ENCODE measurements at places on chromosomes 13 and 19. TPM values are rescaled to one million over a fixed set of nuclear protein-coding genes. Genes with fewer than 3 reads are reported as not detected.

- peaks cover 4% of the 10 kb centered on the region for H3K4me1 ChIP-seq
- no peak for DNase-seq
- no peaks in the 10 kb centered on the region for H3K27me3 ChIP-seq
- H3K36me3 ChIP-seq = peaks cover 3% of the 10 kb centered on the region
Observed at GRCh38 chr13:46676378-46676725, 120.6 kb downstream of the ESD start.

GRCh38 chr13:77986713-77987112 lies 68.1 kb upstream of the EDNRB start:
- no peaks in the 10 kb centered on the region for H3K27me3 ChIP-seq
- H3K36me3 ChIP-seq = no peaks in the 10 kb centered on the region
- H3K27ac ChIP-seq = no peak overlapping the region
- no peak overlapping the region for H3K4me3 ChIP-seq
- DNase-seq = no peak

DNA sequence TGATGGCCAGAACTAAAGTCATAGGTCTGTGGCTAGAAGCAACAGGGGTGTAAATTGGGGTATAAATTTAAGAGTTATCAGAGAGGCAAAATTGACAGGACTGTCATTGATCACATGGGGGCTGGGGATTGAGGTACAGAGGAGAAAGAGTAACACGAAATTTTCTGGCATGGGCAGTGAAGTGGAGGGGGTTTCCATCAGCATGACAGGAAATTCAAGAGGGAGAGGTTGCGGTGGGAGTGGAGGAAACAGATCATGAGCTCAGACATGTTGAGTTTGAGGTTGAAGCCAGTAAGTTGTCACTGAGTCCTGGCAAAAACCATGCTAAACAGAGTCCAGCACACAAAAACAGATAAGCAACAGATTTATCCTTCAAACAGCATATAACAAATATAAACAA lies 192.1 kb upstream of the TSC22D1 start:
- no peak for DNase-seq
- no peak overlapping the region for H3K27ac ChIP-seq
- peaks cover 7% of the 10 kb centered on the region for H3K4me1 ChIP-seq
- H3K4me3 ChIP-seq = no peak overlapping the region

DNA sequence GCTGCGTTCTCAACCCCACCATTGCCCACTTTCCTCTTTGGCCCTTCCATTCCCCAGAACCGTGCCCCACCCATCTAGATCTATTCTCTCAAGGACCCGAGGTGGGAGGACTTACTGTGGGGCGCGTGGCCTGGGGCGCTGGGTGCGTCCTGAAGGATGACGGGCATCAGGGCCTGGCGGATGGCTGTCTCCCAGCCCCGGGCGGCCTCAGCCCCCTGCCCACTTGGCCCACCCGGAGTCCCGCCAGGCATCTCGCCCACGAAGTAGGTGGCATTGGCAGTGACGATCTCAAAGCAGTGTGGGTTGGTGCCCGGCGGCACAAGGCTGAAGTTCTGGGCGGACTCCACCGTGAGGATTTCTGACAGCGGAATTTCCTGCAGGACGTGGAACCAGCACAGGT lies 23.2 kb downstream of the PRKD2 start:
- H3K27me3 ChIP-seq = no peaks in the 10 kb centered on the region
- H3K4me3 ChIP-seq = no peak overlapping the region
- no peak for DNase-seq
- no peaks in the 10 kb centered on the region for H3K4me1 ChIP-seq
- H3K36me3 ChIP-seq = peaks cover 96% of the 10 kb centered on the region

GRCh38 chr13:34044660-34045080 lies 226.7 kb downstream of the RFC3 start:
- H3K27ac ChIP-seq = no peak overlapping the region
- no peak for DNase-seq
- H3K4me1 ChIP-seq = no peaks in the 10 kb centered on the region
- no peaks in the 10 kb centered on the region for H3K27me3 ChIP-seq
- no peaks in the 10 kb centered on the region for H3K36me3 ChIP-seq
- no peak overlapping the region for H3K4me3 ChIP-seq

DNA sequence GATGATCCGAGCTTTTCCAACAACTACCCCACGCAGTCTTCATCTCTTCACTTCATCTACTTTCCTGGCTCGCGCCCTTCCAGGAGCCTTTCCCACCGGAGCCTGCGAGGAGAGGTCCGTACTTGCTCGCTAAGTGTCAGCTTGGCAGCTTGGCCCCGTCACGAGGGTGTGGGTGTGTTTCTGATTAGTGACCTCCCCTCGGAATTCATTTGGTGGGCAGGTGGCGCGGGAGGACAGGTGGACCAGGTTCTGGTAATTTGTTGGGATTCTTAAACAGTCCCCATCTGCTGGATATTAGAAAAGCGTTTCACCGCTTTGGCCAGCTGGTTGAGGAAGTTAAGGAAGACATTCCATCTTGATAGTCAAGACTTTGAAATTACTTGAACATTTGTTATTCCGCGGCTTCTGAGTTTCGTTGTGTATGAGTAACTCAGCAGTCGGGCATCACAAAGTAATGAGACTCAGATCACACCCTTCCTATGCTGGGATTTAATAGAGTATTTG lies 515 bp downstream of the UFM1 start:
- peak overlapping the region; percentile 90 for H3K27ac ChIP-seq
- peaks cover 29% of the 10 kb centered on the region for H3K4me1 ChIP-seq

DNA sequence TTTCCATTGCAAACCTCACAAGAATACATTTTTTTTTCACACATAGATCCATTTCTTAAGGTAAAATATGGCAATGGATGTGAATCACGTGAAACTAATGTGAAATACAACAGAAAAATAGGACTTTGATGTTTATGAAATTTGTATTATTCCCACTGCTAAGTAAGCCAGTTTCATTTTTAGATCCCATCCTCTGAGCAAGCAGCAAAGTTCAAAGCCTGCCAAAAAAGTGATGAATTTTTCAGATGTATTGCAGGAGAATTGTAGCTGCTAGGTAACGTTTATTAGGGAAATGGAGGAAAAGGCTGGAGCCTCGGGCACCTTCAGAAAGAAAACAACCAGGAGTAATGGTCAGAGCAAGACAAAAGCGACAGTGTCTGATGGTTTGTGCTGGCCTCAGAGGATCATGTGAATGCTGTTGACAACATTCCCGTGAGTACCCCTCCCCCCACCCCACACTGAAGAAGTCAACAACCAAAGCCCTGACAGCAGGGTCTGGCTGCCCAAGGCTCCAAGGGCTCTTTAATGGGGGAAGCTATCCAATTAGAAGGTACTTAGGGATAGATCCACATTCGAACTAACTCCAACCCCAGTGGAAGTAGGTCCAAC lies 95.5 kb downstream of the OXGR1 start:
- DNase-seq = no peak
- H3K27ac ChIP-seq = no peak overlapping the region
- H3K27me3 ChIP-seq = no peaks in the 10 kb centered on the region

GRCh38 chr13:109494925-109495369 lies 291.4 kb downstream of the IRS2 start:
- no peak for DNase-seq
- no peak overlapping the region for H3K27ac ChIP-seq
- H3K36me3 ChIP-seq = no peaks in the 10 kb centered on the region
- H3K27me3 ChIP-seq = no peaks in the 10 kb centered on the region
- no peak overlapping the region for H3K4me3 ChIP-seq

- H3K27ac ChIP-seq = no peak overlapping the region
- no peak overlapping the region for H3K4me3 ChIP-seq
- peaks cover 93% of the 10 kb centered on the region for H3K36me3 ChIP-seq
- H3K4me1 ChIP-seq = no peaks in the 10 kb centered on the region
Observed at GRCh38 chr19:4358709-4359626, 15.6 kb downstream of the MPND start.

DNA sequence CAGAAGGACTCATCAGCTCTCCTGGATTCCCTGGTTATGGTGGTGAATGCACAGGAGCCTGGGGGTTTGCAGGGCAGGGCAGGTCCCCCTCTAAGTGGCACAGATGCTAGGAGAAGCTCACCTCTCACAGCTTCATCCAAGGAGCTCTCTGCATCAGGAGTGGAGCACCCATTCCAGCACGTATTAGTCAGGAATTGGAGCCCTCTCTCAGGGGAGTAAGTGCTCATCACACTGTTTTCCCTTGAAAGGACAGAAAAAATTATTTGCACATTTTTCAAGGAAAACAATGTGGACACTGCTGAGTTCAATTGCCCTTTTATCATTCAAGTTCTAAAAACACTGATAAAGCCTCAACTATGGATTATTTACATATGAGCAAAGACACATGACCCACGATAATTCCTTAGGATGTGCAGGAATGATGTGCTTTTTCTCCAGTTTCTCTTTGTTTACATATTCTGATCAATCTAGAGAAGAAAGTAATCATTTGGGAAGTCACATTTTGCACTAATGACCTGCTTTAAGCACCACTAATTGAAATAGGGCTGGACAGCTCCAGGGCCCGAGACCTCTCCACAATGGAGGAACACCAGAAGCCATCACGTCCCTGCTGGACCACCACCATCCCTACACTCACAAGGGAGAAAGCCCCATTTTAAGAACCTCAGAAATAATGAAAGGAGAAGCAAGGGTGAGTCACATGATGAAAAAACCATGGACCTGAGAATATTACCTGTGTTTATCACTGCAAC lies 40.6 kb downstream of the SOHLH2 start:
- no peaks in the 10 kb centered on the region for H3K4me1 ChIP-seq
- no peak overlapping the region for H3K4me3 ChIP-seq
- no peaks in the 10 kb centered on the region for H3K36me3 ChIP-seq
- H3K27me3 ChIP-seq = no peaks in the 10 kb centered on the region
- no peak overlapping the region for H3K27ac ChIP-seq

GRCh38 chr13:50130123-50130946 lies 115.1 kb downstream of the KCNRG start:
- H3K4me1 ChIP-seq = peaks cover 62% of the 10 kb centered on the region
- H3K36me3 ChIP-seq = no peaks in the 10 kb centered on the region
- peak overlapping the region; percentile 42 for H3K4me3 ChIP-seq
- DNase-seq = peak; percentile 88
- H3K27me3 ChIP-seq = peaks cover 78% of the 10 kb centered on the region

GRCh38 chr19:19475849-19476828 lies 39.2 kb downstream of the TSSK6 start:
- H3K4me3 ChIP-seq = no peak overlapping the region

DNA sequence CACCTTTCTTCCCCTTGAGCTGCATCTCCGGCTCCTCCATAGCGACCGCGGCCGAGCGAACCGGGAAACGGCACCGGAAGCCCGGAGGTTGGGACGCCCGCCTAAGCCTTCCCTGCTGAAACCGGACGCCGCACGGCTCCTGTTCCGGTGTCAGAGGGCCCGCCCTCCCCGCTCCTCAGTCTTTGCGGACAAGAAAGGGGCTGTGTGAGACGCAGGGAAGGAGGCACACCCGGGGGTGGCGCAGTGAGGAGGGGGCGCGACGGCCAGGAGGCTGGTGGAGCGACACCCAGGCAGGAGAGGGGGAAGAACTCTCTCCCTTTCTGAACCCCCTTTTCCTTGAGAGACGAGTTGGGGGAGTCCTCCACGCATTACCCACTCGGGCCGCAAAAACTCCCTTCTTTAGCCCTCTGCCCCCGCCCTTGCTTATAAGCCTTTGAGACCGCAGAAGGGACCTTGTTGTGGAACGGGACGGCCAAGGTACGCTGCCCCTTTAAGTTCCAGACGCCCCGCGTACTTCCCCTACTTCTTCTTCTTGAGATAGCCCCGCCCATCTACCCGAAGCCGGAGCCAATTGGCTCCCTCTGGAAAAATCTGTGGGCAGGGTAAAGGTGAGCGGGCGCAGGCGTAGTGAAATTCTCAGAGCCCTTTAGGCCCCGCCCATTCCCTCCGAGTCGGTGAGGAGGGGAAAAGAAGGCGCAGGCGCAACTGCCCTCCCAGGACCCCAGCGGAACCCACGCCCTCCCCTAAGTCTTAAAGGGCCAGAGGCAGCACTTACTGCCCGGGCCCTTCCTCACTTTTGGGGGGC lies at the start of the genes BORCS8 and RFXANK:
Gene BORCS8 (minus strand): TSS at position 75 of the 805 bp plus-strand sequence. CDS start 35 bp downstream, at position 40.
Gene RFXANK (plus strand): TSS at position 181 of the 805 bp plus-strand sequence. CDS start 1,689 bp downstream, outside the sequence.
- peak within 1 kb of the TSS; percentile 99 for H3K27ac ChIP-seq
- peak within 1 kb of the TSS; percentile 86 for H3K4me3 ChIP-seq
- peak; percentile 100 for DNase-seq
- no peaks in the 10 kb centered on the region for H3K36me3 ChIP-seq
- H3K4me1 ChIP-seq = peaks cover 16% of the 10 kb centered on the region

PRR20D gene
- not detected for polyA plus RNA-seq

AXL gene
- 30.4 TPM for polyA plus RNA-seq

ZFP36 gene
- 25.4 TPM for polyA plus RNA-seq

FCGBP gene
- 13.0 TPM for polyA plus RNA-seq

TMED1 gene
- 45.0 TPM for polyA plus RNA-seq

COL5A3 gene
- polyA plus RNA-seq = 5.0 TPM

ZNF490 gene
- polyA plus RNA-seq = 6.0 TPM

PNMA8B gene
- 3.5 TPM for polyA plus RNA-seq
